RWPE1 (cell line): ENCODE measurements at places on chromosomes 11 and 22.

DNA sequence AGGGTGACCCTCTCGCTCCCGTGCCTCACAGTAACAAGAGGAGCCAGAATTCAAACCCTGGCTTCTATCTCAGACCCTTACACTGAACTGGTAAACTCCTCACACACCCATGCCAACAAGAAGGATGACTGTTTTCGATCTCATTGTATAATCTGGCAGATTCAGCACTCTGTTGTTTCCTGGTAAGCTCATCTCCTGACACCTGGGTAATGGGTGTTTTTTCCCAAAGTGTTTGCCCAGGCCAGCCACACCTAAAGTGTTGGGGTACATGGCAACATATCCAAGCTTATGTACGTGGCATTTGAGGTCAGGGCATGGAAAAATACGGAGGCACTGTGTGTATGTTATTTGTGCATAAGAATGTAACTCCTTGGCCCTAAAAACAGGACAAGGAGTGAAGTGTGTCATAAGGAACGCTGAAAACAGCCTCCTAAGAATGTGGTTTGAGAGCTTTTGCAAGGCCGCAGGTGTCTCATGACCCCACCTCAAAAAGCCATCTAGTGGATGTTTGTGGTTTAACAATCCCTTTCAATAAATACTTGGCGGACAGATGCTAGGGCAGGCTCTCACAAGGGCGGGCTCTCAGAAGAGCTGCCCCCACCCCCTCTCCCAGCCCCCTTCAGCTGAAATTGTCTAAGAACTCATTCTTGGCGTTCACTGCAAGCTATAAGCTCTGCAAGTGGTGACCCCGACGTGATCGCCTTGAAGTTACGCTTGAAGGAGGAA lies at the start of gene MS4A15:
Gene MS4A15, plus strand, starts transcription at position 561 of the 726 bp plus-strand sequence. CDS start 6,867 bp downstream, outside the sequence.
- DNase-seq, result peak; percentile 22

- DNase-seq, result no peak
Measured at GRCh38 chr22:49765091-49765771, 62.4 kb downstream of the BRD1 start.

DNA sequence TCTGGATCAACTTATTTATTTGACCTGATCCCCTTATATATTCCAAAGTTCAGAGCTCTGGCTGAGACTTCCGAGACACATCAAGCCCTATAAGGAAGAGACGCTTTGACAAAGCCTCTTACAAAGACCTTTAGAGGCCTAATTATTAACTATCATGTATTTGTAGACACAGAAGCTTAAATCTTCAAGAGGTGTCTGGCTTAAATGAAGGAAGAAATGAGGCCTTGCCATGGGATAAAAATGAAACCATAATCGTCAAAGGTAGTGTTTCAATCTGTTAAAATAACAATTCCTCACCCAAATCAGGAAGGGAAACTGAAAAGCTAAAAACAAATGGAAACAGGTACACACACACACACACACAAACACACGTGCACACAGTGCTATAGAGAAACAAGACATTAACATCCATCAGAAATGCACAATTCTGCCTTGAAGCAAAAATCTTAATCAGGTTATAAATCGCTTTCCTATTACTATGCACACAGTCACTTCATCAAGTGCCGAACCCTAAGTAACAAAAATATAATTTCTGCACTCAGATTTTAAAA lies 50.2 kb downstream of the PITPNB start:
- DNase-seq, result no peak

- no peak for DNase-seq
Measured at GRCh38 chr11:36296884-36297543, 926 bp downstream of the PRR5L start.

DNA sequence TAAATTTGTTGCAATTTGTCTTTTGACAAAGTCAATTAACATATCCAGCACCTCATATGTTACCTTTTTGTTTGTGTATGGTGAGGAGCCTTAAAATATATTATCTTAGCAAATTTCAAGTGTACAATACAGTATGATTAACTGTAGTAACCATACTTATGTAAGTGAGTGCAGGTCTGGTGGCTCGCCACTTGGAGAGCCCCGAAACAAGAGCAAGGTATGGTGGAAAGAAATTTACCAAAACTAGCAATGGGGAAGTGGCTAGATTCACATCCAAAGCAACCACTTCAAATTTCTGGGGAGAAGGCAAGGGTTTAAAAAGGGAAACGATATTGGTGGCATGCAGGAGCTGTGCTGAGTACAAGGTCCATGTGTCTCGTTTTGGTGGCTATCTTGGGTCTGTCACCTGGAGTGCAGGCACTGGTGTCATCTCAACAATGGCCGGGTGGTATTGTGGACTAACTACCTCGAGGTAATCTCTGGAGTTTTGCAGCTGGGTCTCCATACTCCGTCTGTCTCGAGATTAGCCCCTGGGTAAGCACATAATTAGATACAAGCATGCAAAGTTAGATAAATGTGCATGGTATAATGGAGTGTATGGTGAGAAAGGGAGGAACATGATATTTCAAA lies 8.2 kb upstream of the FNBP4 start:
- no peak for DNase-seq

DNA sequence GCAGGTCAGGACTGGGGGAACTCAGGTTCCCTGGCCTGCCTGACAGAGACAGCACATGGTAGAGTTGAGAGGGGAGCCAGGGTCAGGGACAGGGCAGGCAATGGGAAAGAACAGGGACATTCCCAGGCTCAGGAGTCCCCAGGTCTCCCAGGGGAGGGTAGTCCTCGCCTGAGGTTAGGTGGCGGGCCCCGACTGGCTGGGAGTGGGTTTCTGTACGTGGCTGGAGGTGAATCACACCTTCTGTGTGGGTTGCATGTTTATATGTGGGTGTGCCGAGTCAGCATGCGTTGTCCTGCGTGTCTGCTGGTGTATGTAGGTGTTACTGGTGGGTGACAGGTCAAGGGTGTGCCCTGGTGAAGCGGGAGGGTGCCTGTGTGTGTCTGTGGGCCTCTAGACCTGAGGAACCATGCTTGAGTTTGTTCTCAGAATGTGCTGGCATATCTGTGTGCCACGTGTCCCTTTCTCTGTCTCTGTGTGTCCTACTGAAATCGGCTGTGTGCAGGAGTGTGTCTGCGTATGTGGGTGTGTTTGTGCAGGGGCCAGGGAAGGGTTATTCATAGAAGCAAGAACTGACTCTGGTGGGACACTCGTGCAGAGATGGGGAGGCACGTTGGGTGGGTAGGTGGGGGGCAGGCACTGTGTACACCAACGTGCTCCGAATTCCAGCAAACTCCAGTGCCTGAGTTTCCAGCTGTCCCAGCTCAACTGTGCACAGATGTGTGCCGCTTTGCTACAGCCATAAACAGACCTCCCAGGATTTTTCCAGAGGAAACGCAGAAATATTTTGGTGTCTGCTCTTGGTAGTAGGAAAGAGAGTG lies 23.8 kb upstream of the OAF start:
- peak; percentile 16 for DNase-seq

DNA sequence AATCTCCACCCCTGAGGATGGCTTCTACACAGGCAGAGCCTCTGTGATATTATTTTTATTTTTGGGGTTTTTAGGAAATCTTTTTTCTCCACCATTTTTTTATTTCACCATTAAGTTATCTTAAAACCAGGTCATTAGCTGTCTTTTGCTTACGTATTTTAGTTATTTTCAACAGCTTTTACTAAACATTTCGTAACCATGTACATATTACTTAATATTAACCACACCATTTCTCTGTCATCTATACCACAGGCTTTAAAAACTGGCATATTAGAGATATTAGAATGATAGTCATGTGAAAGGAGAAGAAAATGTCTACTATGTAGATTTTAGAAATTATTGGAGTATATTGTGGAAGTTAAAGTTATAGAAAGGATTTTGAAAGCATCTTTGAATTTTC lies 37.4 kb downstream of the YAP1 start:
- DNase-seq, result no peak

- no peak for DNase-seq
Measured at GRCh38 chr11:114169321-114169749, 109.8 kb downstream of the ZBTB16 start.

DNA sequence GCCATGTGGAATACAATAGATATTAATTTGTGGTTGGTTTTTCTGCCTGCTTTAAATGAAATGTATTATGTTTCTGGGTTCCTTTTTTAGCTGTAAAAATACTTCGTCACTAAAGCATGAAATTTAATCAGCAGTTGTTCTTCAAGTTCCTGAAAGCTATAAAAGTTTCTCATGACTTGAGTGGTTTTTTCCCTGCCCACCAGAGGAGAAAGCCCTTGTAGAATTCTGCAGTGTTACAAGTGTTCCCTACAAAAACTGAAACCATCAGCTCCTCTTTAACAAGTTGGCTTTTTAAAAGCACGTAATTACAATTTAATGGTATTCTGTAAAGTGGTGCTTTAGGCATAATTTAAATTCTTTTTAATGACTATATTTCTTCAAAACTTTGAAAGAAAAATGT lies 56.2 kb downstream of the PANX1 start:
- DNase-seq, result no peak

DNA sequence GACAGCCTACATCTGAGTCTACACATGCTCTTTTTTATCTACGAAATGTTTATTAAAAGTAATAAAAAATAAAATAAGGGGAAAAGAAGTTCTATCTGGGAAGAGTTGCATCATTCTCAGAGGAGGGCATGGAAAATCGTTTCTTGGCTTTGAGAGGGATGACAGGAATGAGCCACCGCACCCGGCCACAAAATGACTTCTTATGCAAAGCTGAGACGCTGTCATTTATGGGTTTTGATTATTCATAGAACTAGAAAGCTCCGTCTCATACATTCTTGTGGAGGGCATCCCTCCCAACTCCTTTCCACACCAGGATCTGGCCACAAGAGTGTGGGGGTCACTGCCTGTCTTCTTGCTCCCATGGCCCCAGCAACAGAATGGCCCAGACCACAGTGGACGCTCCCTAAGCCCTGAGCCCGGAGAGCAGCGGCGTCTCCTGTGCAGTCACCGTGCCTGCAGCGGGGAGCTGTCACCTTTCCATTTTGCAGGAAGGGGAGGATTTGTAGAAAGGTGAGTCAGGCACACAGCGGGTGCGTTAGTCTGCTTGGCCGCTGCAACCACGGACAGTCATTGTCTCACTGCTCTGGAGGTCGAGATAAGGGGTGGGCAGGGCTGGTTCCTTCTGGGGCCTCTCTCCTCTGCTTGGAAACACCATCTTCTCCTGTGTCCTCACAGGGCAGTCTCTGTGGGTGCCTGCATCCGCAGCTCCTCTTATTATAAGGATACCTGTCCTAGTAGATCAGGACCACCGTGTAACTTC lies 1388.7 kb downstream of the BRD1 start:
- DNase-seq, result no peak

DNA sequence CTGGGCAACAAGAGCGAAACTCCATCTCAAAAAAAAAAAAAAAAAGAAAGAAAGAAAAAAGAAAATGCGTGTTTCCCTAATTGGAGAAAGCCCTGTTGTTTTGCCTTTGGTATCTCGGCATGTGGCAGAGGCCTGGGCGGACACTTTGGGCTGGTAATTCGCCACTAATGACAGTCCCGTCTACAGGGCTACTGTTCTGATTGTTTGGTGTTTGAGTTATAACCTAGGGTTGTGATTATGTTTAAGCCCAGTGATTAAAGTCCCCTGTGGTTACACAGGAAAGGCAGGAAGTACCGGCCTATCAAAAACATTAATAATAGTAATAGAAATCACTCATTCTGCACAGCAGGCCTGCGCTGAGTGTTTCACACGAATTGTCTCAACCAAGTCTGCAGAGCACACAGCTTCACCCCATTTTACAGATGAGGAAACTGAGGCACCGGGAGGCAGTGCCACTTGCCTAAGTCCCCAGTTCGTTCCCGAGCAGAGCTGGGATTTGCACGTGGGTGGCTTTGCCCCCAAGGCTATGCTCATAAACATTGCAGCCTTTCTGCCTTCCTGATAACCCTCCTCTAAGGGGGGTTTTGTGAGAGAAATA lies 39.1 kb upstream of the GRAMD4 start:
- DNase-seq, result no peak

- no peak for DNase-seq
Measured at GRCh38 chr11:32152216-32152615, 61.3 kb downstream of the RCN1 start.

DNA sequence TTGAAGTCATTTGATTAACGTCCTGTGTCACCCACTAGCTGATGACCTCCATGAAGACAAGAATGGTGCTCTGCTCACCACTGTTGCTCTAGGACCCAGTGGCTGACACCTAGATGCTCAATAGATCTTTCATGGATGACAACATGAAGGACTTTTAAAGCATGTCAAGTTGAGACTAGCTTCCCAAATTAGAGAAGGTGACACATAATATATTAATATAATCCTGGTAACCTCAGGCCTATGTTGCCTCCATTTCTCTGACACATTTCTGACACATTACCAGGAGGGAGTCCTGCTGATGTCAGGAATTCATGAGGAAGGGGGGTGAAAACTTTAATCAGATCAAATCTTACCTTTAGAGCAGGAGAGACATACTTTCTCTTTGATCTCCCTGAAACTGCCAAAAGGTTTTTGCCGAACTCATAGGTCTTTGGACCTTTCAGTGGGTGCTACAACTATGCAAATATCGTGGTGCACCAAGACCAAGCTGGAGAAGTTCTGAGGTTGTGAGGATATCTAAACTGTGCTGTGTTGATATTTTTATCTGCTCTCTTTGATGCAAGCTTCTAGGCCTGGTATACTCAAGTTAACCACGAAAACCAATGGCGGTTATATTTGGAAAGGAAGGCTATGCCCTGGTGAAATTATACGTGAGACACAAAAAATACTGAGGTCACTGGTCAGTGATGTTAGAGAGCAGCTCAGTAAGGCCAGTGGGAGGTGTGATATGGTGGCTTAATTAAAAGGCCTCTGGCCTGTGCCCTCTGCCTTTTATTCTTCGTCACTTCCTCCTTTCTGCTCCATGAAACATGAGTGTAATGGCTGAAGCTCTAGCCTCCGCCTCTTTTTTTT lies 13.2 kb upstream of the AMPD3 start:
- no peak for DNase-seq

- no peak for DNase-seq
Measured at GRCh38 chr11:33694346-33695050, 6.1 kb downstream of the C11orf91 start.

- no peak for DNase-seq
Measured at GRCh38 chr11:2564588-2565425, 120.0 kb downstream of the KCNQ1 start.

DNA sequence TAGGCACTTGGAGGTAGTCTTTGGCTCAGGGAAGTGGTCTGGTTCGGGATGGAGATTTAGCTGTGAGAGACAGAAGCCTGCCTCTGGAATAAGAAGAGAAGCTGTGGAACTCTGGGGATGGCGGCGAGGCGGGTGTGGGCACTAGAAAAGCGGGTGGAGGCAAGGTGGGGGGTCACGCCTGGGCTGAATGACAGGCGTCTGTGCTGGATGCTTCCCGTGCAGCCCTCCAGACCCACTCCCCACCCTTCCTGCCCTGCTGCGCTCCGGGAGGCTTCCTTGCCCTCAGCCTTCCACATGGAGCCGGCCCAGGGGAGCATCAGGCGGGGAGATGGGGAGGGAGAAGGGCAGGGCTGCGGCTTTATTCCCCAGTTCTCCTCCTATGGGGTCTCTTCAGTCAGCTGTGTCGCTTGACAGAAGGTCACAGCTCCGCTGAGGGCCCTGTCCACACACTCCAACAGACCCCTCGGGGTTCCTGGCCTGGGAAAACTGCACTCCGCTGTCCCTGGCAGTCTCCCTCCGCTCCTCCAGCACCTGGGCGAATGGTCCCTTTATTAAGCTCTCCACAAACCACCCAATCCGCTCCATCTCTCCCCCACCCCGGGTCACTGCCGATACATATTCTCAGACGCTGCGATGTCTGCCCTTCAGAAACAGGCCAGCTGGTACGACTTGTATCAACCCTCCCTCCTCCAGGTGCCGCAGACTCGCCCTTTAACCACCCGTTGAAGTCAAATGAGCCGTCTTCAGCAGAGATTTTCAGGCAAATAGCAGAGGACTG lies 6.2 kb downstream of the DNAJB13 start:
- no peak for DNase-seq
